Activated effector memory CD4-positive, alpha-beta T cell treated with anti-CD3 and anti-CD28 coated beads, Interleukin-2, amount 50 U/mL, for 16 hours (primary cell): ENCODE measurements at places on chromosomes 13 and 19.

GRCh38 chr13:100518394-100519062, 70.1 kb downstream of the GGACT start:
- DNase-seq: no peak

GRCh38 chr19:13076787-13077186, 25.9 kb downstream of the LYL1 start:
- DNase-seq: no peak

- no peak for DNase-seq
Observed at GRCh38 chr13:104854007-104854406, 1681.5 kb downstream of the EFNB2 start.

DNA sequence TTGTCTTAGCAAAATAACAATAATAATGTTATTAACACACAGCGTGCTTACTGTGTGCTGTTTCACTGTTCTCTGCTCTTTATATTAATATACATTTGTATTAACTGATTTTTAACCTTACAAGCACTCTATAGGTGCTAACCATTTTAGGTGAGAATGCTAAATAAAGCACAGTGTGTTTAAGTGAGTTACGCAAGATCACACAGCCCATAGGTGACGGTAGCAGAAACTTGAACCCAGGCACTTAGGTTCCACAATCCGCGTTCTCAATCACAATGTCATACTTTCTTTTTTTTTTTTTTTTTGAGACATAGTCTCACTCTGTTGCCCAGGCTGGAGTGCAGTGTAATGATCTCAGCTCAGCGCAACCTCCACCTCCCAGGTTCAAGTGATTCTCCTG, 5.8 kb downstream of the ZNF30 start:
- DNase-seq: no peak

- no peak for DNase-seq
Observed at GRCh38 chr13:28131646-28132045, 6.7 kb upstream of the PAN3 start.
